ENCODE measurements at places on chromosomes 4 and X.

DNA sequence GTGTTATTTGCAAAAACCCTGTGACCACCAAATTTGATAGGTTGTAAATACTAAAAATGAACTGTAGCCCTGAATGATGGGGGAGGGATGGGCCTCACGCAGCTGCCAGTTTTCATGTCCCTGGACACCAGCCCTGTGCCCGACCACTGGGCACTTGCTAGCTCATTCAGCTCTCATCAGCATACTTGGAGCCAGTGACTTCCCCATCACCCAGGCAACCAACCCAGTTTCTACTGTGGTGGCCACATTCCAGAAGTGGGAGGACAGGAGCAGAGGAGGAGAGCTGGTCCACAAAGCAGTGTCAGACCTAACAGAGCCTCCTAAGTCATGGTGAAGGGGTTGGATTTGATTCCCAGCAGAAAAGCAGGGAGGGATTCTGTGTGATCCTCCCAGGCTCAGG is 128.2 kb downstream of the CPEB2 start:
- no peak for DNase-seq

DNA sequence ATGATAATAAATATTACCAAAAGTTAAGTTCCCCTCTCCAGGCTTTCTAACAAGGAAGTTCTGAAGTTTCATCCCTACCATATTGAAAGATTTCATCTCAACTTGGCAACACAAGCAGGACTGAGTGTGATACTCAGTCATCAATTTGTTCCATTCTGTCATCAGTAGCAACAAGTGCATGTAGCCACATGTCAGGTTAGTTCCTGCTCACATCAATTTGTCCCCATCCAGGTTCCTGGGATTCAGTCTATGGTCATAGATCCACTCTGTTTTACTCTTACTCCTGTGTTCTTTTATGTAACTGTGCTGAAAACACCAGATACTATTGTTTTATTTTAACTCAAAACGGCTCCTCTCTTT is 22.2 kb downstream of the SMPX start:
- DNase-seq, result no peak

DNA sequence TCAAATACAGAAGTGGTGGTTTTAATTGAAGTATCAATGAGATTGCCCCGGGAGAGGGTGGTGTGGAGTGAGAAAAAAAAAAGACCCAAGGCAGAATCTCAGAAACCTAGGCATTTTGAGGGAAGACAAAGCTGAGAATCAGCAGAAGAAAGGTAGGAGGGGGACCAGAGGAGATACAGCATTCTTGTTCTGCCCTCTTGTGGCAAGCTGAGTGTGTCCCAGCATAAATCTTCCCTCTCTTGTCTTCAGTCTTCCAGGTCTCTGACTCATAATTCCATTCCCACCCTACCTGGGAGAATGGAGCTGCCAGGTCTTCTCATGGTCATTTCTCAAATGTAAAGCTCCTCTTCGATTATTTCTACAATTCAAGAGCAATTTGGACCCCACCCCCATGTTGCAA is 32.7 kb upstream of the MAGED1 start:
- no peak for DNase-seq

DNA sequence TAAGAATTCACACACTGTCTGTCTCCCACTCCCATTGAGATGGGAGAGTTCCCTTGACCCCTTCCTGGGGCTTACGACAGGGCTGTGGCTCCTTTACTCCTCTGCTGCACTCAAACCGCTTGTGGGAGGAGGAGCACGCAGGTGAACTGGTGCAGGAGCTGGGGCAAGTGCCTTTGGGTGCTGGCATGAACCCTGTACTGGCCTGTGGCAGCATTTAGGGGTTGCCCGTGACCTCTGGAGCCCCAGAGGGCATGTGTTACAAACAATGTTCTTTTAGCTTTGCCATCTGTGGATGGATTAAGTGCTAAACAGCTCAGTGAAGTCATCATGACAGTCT is 21.8 kb upstream of the FTHL17 start:
- DNase-seq, result no peak

DNA sequence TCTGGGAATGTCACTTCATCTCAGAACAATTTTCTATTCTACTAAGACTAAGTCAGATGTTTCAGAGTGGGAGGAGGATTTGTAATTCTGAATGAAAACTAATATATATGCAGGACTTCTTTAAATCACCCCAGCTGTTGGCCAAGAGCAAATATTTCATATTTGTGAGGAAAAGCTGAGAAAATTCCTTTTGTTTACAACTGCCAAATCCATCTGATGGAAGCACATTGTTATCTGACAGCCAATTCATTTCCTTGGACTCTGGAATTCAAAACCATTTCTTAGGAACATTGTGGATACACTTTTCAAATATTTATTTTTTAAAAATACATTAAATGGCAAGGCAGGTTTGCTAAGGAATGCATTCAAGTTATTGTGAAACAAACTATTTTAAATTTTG is 8.0 kb downstream of the SLIT2 start:
- no peak for DNase-seq

DNA sequence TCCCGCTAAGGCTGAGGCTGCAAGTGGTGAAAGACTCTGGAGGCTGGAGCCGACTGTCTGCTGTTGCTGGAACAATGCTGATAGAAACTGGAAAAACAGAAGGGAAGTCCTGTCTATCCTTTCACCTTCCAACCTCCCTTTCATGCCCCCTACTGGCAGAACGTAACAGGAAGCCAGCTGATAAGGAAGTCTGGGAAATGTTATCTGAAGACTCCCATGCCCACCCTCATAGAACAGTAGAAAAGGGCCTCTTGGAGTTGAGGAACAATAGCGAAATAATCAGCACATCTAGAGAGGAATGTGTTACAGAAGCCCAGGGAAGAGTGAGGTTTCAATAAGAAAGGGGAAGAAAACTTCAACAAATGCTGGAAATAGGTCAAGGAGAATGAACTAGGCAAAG is 117.1 kb upstream of the DKK2 start:
- DNase-seq, result no peak

- DNase-seq, result no peak
These were observed 169.6 kb upstream of the GATB start for GRCh38 chr4:151930372-151930771.

GRCh38 chr4:15376145-15376544 is 51.7 kb upstream of the C1QTNF7 start:
- no peak for DNase-seq

DNA sequence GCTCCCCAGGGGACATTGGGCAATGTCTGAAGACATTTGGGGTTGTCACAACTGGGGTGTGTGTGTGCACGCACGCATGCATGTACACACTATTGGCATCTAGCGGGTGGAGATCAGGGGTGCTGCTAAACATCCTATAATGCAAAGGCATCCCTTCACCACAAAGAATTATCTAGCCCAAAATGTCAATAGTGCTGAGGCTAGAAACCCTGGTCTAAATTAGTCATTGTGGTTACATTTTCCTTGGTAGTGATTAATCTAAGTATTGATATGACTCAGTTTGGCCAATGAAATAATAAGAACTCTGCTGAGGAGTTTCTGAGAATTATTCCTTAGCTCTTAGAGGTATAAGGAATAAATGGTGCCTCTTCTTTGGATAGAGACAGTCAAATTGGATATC is 200.2 kb downstream of the CLCN4 start:
- DNase-seq, result no peak

DNA sequence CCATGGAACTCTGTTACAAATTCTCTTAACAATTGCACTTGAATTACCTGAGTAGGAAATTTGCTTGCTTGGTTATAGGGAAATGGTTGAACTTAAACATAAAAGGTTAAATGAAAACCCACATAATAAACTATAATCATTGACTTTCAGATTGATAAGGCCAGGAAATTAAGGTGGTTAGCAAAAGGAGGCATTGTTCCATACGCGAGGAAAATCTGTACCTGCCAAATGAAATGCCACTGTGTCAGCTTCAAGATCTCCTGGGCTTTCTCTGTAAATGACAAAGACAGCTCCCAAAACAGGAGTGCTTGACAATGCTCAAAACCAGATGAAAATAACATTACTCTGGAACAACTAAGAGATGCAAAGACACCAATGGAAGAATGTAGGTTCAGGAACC is 125.5 kb upstream of the KLF3 start:
- no peak for DNase-seq

- no peak for DNase-seq
These were observed 816.4 kb upstream of the FRG1 start for GRCh38 chr4:189124149-189124758.

DNA sequence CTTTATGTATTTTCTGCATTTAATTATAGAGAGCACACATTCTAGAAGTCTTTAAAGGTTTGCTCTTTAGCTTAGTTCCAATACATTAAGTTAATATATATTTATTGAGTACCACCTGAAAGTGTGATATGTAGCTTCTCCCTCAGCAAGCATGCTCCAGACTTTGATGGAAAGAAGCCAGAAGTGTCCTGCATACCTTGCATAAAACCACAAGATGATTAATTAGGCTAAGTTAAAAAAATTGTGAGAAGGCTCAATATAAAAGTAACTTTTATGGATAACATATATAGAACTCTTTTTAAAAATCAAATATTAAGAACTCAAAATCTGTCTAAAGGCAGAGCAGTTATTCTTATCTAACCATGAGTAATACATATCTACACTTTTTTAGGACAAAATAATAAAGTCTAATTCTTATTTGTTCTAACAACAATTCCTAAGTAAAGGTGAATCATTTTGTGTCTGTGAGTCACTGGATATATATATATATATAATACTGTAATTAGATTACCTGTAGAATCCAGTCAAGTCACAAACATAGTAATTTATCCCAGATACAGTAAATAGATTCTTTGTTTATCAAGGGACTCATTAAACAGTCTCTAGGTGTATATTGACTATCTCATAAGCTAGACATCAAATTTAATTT is 51.2 kb downstream of the INTS12 start:
- no peak for DNase-seq

- no peak for DNase-seq
These were observed 14.3 kb upstream of the PNPLA4 start for GRCh38 chrX:7941390-7942042.

GRCh38 chr4:169340834-169341233 is 70.1 kb upstream of the SH3RF1 start:
- DNase-seq, result no peak

DNA sequence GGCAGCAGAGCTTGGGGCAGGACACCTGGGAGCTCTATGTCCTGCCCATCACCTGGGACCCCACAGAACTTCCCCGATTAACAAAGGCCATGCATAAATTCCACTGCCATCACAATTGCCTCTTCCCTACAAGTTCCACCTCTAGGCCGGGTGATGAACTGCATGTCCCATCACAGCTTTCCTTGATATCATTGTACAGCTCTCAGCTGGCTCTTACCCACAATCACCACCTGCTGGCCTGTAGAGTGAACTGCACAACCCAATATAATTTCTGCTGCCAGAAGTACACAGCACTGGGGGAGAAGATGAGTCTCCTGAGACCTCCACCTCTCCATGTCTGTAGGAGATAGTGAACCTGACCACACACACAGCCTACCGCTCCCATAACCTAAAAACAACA is 285.0 kb upstream of the AADAT start:
- no peak for DNase-seq

- no peak for DNase-seq
These were observed 22.8 kb downstream of the FRAS1 start for GRCh38 chr4:78079726-78080430.

- DNase-seq, result no peak
These were observed 278.6 kb downstream of the EVC2 start for GRCh38 chr4:5429747-5430146.

- no peak for DNase-seq
These were observed 548.1 kb downstream of the PACRGL start for GRCh38 chr4:21248331-21248730.

GRCh38 chrX:49001521-49002090 is 458 bp downstream of the GRIPAP1 start:
- no peak for DNase-seq

Measured in stimulated activated CD8-positive, alpha-beta memory T cell treated with anti-CD3 and anti-CD28 coated beads, Interleukin-4, amount 100 ng/mL, for 4 hours (primary cell).